ENCODE measurements at places on chromosomes 6 and 20.

DNA sequence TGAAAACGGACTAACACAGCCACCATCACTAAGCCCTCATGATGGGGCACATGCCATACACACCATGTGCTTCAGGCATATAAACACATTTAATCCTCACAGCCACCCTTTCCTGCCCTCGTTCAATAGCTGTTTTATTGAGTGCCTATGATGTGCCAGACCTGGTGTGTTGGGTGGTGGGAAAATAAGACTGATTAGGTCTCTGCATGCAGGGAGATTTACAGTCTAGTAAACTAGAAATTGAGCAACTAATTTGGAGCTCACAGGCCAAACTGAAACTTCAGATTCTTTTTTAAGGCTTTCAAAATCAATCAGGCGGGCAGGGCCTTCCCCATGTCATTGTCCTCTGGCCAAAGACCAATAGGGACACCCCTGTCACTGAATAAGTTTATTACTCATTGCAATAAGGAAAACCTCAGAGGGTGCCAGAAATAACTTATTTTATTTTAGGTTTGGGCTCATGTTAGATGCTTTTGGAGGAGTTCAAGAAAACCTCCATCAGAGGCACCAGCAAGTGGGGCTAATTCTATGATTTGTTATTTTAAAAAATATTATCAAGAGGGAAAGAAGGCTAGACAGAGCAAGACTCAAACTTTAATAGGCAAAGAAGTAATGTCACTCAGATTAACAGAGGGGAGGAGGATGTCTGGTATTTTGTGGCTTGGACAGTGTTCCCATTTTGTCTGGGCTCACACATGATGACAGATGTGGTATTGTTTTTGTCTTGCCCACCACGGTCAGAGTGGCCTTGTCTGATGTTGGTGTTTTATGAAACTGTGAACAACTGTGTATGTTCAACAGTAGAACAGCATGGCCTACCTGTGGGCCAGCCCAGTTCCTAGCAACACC lies 12.0 kb downstream of the ZFP64 start:
- no peak for DNase-seq

DNA sequence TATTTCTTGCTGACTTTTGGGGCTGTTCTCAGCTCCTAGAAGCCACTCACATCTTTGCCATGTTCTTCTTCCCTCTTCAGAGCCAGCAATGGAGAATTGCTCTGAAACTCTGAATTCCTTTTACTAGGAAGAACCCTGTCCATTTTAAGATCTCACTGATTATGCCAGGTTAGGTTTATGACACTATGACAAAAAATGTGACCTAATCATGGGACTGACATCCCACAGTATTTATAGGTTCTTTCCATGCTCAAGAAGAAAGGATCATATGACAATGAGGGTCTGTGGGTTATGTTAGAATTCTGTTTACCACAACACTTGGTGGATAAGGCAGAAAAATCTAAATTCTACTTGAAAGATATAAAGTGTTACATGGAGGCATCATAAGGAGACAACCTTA lies 263.3 kb upstream of the CITED2 start:
- DNase-seq, result no peak

- DNase-seq, result no peak
Observed at GRCh38 chr20:48906221-48906877, 15.2 kb upstream of the ARFGEF2 start.

- no peak for DNase-seq
Observed at GRCh38 chr6:147142684-147143245, 61.5 kb upstream of the STXBP5 start.

DNA sequence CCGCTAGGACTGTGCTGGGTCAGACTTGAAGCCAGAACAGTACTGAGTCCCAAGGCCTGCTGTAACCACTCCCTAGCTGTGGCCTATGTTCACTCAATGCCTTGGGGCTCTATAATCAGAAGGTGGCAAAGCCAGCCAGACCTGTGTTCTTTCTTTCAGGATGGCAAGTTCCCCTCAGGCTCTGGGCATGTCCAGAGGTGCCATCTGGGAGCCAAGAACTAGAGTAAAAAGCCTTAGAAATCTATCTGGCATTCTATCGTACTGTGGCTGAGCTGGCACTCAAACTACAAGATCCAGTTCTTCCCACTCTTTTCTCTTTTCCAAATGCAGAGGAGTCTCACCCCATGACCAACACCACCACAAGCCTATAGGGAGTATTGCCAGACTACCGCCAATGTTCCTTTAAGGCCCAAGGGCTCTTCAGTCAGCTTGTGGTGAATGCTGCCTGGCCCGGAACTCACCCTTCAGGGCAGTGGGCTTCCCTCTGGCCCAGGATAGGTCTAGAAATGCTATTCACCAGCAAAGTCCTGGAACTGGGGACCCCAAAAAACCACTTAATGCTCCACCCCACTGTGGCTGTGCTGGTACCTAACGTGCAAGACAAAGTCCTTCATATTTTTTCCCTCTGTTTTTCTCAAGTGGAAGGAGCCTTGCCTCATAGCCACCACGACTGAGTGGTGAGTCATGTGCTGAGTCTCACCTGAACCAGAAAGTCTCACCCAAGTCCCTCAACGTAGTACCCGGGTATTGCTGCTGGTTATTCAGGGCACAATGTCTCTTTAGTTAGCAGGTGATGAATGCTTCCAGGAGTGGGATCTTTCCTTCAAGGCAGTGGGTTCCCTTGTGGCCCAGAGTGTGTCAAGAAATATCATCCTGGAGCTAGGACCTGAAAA lies 8.6 kb upstream of the SIRPB2 start:
- DNase-seq, result no peak

- no peak for DNase-seq
Observed at GRCh38 chr6:87829622-87830121, 127.6 kb upstream of the AKIRIN2 start.

DNA sequence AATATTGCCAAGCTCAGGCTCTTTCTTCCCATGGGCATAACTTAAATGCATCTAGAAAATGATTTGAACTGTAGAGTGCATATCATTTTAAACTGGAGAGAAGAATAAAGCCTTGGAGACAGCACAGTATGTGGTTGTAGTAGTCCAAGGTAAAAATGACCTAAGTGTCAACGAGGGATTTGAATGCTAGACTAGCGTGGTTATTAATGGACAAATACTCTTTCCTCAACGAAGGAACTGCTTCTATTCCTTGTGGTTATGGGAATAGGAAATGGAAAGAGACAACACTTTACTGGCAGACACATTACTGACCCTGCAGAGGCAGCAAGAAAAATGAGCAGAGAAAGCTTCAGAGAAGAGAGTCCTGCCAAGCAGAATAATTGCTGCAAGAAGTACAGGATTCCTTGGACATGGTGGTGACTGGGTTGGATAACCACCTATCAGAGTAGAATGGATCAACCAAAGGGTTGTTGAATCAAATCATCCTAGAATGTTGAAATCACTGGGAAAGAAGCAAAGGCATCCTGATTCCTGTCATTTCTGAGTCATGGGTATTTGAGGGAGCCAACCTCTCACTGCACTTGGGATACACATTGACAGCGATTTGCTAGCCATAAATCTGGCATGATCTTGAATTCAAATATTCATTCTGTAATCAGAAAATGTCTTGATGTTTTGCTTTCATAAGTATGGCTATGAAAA lies 258.1 kb upstream of the EPHA7 start:
- no peak for DNase-seq

GRCh38 chr20:18909254-18909653 lies 95.7 kb downstream of the SCP2D1 start:
- DNase-seq, result no peak

DNA sequence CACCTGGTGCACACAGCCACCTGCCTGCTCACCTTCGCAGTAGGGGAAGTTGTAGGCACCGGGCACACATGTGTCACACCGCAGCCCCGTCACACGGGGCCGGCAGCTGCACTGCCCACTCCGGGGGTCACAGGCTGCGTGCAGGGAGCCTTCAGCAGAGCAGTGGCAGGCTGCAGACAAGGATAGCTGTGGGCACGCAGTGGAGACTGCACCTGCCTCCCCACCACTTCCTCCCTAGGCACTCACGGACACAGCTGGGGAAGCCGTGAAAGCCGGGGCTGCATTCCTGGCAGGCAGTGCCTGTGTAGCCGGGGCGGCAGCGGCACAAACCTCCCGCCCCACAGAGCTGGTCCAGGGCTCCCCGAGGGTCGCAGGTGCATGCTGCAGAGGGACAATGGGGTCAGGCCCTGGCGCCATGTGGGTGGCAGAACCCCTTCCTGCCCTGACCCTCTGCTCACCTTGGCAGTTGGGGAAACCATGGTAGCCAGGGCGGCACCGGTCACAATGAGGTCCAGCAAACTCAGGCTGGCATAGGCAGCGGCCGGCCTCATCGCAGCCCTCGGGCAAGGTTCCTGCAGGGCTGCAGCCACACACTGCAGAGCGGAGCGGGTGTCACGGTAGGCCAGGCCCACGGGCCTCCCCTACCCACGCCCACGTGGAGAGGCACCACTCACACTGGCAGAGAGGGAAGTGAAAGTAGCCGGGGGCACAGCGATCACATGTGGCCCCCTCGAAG lies 29.4 kb downstream of the LAMA5 start:
- DNase-seq, result no peak
